Stimulated activated CD4-positive, alpha-beta T cell treated with anti-CD3 and anti-CD28 coated beads, TNF-alpha, amount 100 ng/mL, for 24 hours (primary cell): ENCODE measurements at places on chromosomes 6 and 20.

GRCh38 chr6:34055223-34055933 is 90.5 kb downstream of the GRM4 start:
- peak; percentile 63 for DNase-seq

GRCh38 chr6:34791164-34791700 is 651 bp upstream of the BLTP3A start:
- DNase-seq, result peak; percentile 11

DNA sequence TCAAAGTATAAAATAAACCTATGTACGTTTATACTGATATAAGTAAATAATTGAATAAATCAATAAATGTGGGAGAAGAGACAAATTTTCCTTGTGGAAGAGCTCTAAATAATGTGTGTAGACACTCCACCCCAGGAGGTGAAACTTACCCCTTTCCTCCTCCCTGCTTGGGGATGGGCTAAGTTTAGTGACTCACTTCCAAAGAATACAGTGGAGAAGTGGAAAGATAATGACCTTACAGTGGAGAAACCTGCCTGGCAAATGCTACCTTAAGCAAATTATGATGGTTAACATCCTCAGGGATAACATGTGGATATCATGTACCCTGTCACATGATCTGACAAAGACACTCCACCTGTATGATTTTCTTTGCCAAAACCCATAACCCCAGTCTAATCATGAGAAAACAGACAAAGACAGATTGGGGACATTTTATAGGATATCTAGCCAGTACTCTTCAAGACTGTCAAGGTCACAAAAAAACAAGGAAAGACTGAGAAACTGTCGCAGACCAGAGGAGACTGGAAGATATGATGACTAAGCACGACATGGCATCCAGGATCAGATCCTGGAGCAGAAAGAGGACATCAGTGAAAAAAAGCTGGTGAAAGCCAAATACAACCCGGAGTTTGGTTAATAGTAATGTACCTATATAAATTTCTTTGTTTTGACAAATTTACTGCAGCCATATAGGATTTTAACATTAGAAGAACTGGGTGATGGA is 195.5 kb upstream of the PRDM1 start:
- no peak for DNase-seq

GRCh38 chr20:57429580-57430200 is 38.5 kb downstream of the RBM38 start:
- no peak for DNase-seq

GRCh38 chr20:25084626-25085187 is 2.8 kb upstream of the VSX1 start:
- DNase-seq, result no peak

DNA sequence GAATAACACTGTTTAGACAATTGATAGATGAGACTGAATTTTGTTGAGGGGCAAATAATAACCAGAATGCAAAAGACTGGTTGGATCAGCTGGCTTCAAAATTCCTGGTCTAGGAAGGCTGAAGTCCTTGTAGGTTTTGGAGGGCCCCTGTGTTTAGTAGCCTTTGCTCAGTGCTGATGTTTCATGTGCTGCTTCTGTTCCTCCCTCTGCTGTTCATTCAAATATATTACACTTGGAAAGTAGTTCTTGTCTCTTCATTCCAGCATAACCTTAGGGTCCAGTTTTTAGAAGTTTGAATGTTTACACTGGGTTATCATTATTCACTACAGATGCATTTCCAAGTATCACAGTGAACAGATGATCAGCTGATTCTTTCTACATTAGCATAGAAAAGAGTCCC is 72.5 kb downstream of the FLRT3 start:
- no peak for DNase-seq

DNA sequence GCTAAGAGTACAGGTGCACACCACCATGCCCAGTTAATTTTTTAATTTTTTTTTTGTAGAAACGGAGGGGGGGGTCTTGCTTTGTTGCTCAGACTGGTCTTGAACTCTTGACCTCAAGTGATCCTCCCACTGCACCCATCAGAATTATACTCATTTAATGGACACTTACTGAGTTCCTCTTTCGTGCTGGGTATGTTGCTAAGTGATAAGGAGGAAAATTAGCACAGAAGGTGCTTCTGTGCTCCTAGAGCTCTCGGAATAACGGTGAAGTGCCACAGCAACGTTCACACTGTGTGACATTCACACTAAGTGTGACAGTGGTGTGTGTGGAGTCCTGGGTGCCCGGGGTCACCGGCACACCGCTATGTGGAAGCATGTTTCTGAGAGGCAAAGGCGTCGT is 32.1 kb upstream of the BMP6 start:
- no peak for DNase-seq

DNA sequence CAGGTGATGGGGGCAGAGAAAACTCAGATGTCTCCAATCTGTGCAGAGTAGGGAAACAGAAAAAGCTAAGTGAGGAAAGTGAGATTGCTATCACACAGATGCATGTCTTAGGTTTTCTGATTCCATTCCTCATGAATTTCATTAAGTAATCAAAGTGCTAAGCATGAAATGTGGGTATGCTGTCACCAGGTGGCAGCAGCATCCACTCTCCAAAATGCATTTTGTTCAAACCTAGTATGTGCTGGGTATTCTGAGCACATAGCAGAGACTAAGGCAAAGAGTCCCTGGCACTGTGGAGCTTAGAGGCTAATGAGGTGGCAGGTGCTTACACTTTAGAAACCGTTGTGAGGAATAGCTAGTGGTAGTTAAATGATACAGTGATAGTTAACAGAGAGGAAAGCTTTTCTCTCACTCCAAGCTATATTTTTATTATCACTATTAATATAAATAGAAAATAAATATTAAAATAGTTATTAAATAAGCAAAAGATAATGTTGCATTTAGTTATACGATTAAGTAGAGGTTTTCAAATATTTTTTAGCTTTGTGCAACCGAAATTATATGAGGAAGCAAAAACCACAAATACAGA is 179.5 kb downstream of the CDH26 start:
- no peak for DNase-seq

GRCh38 chr6:257031-257725 is 35.1 kb upstream of the DUSP22 start:
- no peak for DNase-seq

- no peak for DNase-seq
Observed at GRCh38 chr6:1736346-1737105, 126.8 kb downstream of the FOXC1 start.

GRCh38 chr6:16491666-16492313 is 253.4 kb downstream of the GMPR start:
- no peak for DNase-seq

GRCh38 chr6:162119341-162119740 is 608.2 kb downstream of the PRKN start:
- no peak for DNase-seq

DNA sequence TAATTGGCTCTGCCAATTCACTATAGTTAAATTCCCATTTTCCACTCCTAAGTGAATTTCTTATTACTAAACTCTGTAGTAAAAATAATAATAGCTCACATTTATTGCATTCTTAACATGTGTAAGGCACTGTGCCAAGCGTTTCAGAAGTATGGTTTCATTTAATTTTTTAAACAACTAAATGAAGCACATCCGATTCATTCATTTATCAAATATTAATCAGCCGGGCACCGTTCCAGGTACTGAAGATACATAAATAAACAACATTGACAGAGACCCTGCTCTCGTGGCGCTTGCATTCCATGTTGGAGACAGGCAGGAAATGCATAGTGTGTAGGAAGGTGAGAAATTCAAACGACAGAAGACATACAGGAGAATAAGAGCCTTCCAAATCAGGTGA is 423.2 kb upstream of the JARID2 start:
- DNase-seq, result no peak

- DNase-seq, result no peak
Observed at GRCh38 chr6:150695652-150696051, 96.0 kb downstream of the PLEKHG1 start.

GRCh38 chr20:48302149-48302548 is 516.9 kb upstream of the SULF2 start:
- no peak for DNase-seq

- no peak for DNase-seq
Observed at GRCh38 chr20:35947489-35947888, 6.8 kb downstream of the SCAND1 start.

DNA sequence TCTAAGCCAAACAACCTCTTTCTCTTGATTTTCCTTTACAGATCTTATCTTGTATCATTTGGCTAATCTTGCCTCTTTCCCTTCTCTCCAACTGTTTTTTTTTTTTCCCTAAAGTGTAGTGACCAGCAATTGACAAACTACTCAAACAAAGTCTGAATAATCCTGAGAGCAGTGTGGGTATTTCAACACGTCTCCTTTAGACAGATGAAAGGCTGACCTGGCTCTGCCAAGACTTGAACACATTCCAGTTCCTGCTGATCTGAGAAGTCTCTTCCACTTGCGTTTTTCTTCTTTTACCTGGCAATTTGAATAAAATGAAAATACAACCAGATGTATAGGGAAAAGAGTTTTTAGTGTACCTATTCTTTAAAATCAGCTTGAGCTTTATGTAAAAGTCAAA is 168.4 kb downstream of the GJA10 start:
- DNase-seq, result no peak

DNA sequence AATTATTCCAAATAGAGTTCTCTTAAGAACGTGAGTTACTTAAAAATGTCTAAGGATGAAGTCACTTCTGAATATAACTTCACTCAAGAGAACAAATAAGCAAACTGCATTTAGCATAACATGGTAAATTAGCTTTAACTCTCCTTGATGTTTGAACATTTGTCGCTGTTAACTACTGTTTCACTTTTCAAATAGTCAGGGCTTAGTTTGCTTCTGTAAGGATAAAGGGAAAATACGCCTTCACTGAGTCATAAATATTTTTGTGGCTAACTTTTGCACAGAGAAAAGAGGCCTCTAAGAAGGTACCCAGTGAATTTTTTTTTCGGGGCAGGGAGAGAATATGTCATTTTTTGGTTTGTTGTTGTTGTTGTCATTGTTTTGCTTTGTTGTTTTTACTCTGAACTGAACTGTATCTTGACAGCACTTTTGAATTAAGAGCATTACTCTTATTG is 8.1 kb downstream of the PTPN1 start:
- no peak for DNase-seq

- no peak for DNase-seq
Observed at GRCh38 chr6:106862858-106863257, 111.7 kb downstream of the CD24 start.

GRCh38 chr6:26553635-26554446 is 15.7 kb downstream of the HMGN4 start:
- peak; percentile 68 for DNase-seq

- DNase-seq, result no peak
Observed at GRCh38 chr6:72702421-72702820, 80.6 kb downstream of the KCNQ5 start.

DNA sequence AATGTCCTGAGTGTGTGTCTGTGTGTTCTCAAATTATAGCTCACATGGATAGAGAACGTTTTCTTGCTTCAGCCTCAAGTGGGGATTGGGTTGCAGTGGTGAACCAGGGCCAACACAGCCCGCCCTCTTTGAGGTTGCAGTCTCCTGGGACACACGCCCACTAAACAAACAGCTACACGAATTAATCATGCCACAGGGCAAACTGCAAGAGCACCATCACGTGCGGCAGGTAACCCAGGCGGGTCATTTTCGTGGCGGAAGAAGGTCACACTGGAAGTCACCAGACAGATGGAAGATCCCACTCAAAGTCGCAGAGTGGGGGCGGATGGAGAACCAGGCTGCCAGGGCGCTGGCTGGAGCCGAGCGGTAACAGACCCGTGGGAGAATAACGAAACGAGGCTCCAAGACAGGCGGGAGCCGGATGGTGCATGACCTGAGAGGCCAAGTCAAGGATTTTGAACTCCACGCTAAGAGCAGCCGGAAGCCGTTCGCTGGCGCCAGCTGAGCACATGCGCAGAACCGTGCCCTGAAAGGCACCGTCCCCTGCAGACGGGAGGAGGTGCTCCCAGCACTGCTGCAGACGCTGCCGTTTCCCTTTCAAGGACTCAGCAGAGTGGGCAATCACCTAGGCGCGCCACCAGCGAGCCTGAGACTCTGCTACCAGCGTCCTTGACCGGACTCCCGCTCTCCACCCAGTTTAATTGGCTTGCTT is 10.7 kb downstream of the DLL1 start:
- DNase-seq, result no peak

DNA sequence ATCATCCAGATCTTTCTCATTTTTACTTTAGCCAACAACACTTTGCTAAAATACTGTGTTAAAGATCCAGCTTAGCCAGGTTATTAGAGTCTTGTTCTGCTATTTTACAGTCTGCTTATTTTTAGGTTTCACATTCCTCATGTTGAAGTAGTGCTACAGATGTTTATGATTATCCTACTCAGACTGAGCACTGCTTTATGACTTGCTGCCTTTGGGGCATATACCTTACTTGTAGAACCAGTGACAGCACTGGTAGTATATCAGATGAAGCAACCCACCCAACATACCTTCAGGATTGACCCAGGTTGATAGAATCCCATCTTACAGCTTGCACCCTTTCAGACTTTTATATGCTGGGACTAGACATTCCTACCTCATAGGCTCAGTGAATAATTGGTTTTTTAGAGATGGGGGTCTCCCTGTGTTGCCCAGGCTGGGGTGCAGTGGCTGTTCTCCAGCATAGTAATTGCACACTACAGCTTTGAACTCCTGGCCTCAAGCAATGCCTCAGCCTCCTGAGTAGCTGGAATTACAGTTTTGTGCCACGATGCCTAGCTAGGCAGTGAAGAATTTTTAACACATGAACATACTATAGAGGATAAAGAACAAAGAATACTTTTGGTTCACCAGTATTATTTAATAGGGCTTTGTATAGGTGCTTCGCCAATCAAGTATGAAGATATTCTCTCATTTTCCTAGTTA is 63.8 kb upstream of the DYNLRB1 start:
- no peak for DNase-seq

- DNase-seq, result no peak
Observed at GRCh38 chr6:123830120-123830519, 26.5 kb downstream of the NKAIN2 start.

DNA sequence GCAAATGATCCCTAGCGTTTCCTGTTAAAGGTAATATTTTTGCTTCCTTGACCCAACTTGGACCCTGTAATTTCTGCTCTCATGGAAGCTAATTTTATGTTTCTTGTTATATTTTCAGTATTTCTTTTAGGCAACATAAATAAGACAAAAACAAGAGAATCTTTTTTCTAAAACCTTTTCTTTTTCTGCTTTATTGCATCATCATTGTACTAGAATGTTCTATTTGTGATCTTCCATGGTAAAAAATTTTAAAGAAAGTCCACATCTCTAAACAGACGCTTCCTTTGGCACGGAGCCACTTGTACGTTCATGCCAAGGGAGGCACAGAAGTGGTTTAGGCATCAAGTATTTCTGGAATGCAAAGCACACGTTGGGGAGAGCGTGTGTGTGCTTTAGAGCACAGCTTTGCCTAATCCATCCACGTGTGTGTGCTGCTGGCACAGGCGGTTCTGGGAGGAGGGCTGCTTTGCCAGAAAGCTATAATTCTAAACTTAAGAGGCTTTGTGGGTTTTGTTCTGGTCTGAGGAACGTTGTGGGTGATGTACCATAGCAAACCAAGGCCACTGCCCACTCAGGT is 98.3 kb downstream of the SASH1 start:
- DNase-seq, result no peak

GRCh38 chr20:22905658-22906057 is 129.5 kb upstream of the SSTR4 start:
- DNase-seq, result no peak

GRCh38 chr20:33606118-33606771 is 55.9 kb upstream of the C20orf144 start:
- DNase-seq, result no peak

GRCh38 chr6:118203545-118203944 is 296.5 kb downstream of the SLC35F1 start:
- no peak for DNase-seq

- DNase-seq, result no peak
Observed at GRCh38 chr6:88629838-88630494, 333.5 kb downstream of the RNGTT start.
